ENCODE measurements at places on chromosomes 5 and 9.

- no peak for DNase-seq
Observed at GRCh38 chr5:11420969-11421368, 483.3 kb downstream of the CTNND2 start.

GRCh38 chr5:11760934-11761603 is 143.2 kb downstream of the CTNND2 start:
- DNase-seq = no peak

- no peak for DNase-seq
Observed at GRCh38 chr9:121280715-121281613, 13.0 kb downstream of the GSN start.

- no peak for DNase-seq
Observed at GRCh38 chr9:87740209-87740608, 14.3 kb downstream of the CTSL start.

GRCh38 chr5:41755705-41756104 is 114.5 kb downstream of the OXCT1 start:
- no peak for DNase-seq

DNA sequence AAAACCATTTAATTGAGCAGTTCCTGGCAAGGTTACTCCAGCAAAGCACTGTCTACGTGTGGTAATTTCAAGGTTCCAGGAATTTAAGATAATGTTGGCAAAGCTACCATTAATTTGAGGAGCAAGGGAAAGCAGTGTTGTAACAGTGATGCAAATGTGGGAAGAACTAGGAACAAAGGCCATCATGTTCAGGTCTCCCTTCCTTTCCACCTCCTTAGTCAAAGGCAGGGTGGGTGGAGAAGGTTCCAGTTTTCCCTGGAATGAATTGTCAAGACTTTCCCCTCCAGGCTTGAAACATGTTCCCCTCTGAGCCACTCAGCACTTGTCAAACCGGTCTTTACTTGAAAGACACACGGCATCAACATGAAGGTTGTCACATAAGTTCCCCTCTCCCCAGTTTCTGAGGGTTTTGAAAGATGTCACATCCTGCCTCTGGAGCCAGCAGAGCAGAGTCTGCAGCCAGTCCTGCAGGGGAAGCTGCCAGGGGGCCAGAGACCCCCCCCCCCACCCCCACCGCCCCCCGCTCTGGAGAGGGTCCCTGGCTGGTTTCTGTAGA is 226.0 kb downstream of the GAS1 start:
- DNase-seq = no peak

All from stimulated activated CD4-positive, alpha-beta T cell treated with anti-CD3 and anti-CD28 coated beads, TNF-alpha, amount 100 ng/mL, for 48 hours (primary cell).